Neural crest cell (in vitro differentiated cells): ENCODE measurements at places on chromosomes 4 and X. TPM values are rescaled to one million over a fixed set of nuclear protein-coding genes. Genes with fewer than 3 reads are reported as not detected.

DNA sequence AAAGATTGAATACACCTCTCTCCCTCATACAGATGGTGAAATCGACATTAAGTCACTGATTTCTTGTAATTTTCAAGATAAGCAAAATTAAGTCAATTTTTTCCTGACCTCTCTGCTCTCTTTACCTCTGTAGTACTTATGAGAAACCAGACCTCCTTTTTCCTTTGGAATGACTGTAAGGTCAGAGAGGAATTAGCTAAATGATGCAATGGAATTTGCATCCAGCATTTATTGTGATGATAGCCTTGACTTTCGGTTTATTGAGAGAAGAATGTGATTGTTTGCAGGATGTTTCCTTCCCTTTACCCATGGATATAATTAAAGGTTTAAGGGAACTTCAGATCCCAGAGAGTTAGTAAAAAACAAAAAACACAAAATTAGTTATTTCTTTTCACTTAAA is 22.4 kb downstream of the STK26 start:
- DNase-seq: no peak

- DNase-seq: no peak
Measured at GRCh38 chrX:49067285-49068120, 6.3 kb downstream of the PRAF2 start.

DNA sequence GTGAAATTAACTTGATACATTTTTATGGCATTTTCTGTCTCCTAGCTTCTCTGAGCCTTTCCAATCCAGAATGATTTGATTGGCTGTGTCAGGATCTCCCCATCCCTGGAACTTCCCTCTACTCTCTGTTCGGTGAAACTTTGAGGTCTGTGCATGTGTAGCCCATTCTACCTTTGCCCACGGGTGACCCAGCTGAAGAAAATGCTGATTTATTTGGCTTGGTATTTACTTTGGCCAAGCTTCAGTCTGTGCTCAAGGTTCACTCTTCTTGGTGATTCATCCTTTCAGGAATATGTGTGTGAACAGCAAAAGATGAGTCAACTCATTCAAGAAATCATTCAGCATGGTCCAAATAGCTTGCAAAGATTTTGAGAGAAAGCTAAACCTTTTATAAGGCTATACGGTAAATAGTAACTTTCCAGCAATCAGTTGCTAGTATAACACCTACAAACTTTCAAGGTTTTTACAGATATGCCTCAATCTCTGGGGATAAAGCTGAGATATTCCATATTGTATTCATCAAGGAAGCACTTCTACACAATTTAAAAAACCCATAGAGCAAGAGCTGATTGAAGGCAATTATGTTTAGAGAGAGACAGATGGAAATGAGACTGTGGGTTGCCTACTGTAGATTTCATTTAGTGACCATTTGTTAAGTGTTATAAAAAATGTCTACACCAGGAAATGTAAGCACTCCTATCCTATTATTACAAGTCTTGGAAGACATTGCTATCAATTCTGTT is 233.9 kb upstream of the CXXC4 start:
- no peak for DNase-seq

DNA sequence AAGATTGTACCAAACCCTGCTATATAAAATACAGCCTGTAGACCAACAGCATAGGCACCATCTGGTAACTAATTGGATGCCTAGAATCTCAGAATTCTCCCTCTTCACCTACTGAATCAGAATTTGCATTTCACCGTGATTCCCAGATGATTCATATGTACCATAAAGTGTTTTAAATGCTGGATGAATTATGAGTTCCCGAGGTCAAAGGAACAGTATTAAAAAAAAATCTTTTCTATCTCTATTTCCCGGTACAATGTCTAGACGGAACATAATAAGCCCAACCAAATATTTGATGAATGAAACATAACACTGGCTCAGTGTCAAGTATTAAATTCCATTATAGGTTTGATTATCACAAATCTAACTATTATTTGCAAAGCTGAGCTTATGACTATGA is 280.0 kb downstream of the ANKRD50 start:
- DNase-seq: no peak

DNA sequence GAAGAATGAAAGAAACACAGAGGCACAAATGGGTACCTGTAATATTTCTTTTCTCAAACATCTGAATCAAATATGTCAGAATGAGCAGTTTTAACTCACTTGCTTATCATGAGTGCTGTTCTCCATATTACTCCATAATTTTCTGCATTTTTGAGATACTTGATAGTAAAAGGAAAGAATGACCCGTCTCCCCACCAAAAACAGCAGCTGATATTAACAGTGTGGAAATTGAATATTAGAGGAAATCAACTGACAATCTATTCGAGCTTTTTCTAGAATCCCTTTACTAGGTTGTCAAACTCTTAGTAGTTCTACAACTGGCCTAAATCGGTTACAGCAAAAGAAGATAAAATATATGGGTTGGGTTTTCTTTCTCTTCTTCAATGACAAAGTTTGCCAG is 49.9 kb upstream of the HELT start:
- no peak for DNase-seq

LDB2 gene
- 9.6 and 12.7 TPM in 2 replicates for total RNA-seq

GRCh38 chr4:3526456-3526855 is 5.8 kb downstream of the LRPAP1 start:
- no peak for DNase-seq

PITX2 gene
- total RNA-seq: 0.58 and 0.77 TPM in 2 replicates

HMX1 gene
- total RNA-seq: 0.91 and 1.1 TPM in 2 replicates

DNA sequence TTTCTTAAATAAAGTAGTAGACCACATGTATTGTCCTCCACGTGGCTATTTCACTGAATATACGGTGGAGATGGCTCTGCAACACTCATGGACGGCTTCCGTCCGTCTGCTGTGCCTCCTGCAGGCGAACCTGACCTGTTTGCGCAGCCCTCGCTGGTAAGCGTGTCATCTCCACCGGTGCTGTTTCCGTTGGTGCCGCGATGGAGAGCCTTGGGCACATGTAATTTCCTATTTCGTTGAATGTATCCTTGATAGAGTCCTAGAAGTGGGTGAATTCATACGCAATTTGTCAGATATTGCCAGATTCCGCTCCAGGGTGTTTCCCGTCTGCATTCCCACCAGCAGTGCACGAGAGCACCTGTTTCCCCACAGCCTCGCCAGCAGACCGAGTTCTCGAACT is 48.5 kb downstream of the HTT-AS start:
- no peak for DNase-seq

PDZD4 gene
- total RNA-seq: 48.8 and 52.5 TPM in 2 replicates

- no peak for DNase-seq
Measured at GRCh38 chrX:132187451-132187850, 31.8 kb downstream of the RAP2C start.

DNA sequence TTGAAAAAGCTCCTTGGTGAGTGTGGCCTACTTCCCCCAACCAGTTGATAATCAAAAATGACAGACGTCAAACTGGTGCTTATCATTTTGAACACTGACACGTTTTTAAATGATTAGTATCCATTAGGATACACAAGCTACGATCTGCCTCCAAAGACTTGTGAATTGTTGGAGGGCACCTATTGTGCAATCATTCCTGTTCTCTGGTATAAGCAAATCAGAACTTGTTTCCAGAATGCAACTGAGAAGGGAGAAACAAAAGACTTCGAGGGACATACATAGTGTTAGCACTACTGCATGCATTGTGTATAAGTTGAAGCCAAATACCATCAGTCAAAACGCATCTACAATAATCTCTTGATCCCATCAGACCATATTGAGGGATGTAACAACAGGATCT is 11.6 kb downstream of the NPY2R start:
- no peak for DNase-seq

DNA sequence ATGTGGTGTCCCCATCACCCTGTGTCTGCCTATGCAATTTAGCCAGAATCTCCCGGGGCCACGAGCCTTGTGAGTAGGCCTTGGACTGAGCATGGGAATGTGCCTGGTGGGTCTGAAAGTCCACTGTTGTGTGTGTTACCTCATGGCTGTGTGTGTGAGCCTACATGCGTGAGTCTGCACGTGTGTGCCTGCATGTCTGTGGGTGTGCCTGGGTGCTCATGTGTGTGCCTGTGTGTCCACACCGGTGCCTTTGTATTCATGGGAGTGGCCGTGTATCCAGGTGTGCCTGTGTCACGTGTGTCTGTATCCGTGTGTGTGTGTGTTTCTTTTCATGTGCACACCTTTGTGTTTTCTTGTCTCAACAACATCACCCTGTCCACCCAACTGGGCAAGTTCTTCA is 14.2 kb downstream of the ATP5ME start:
- DNase-seq: no peak

- DNase-seq: peak; percentile 94
Measured at GRCh38 chr4:39044364-39044955, 12.3 kb upstream of the TMEM156 start.

BTK gene
- total RNA-seq: 0.64 TPM in 1 of 2 replicates, not detected in the other

GRCh38 chr4:14837860-14838259 is 164.4 kb upstream of the CPEB2 start:
- no peak for DNase-seq

- DNase-seq: no peak
Measured at GRCh38 chrX:153922932-153923857, 2.9 kb downstream of the ARHGAP4 start.

- DNase-seq: no peak
Measured at GRCh38 chr4:162422312-162422711, 258.5 kb upstream of the FSTL5 start.

GRCh38 chrX:42219231-42219630 is 295.9 kb upstream of the CASK start:
- no peak for DNase-seq

COL4A6 gene
- 21.5 and 22.6 TPM in 2 replicates for total RNA-seq

DNA sequence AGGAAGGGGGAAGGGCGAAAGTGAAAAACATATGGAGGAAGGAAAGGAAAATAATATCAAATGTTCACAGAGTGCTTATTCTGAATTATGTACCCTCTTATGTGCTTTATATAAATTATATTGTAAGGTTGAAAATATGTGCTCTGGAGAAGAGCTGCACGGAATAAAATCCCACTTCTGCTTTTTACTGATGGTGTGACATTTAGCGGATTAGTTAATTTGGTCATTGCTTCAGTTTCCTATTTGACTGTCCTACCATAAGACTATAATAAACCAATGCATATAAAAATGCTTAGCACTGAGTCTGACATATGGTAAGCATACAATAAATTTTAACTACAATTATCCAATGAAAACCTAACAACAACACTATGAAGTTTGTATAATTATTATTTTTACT is 86.2 kb downstream of the NPFFR2 start:
- no peak for DNase-seq

RAB33A gene
- 16.7 and 18.5 TPM in 2 replicates for total RNA-seq

- no peak for DNase-seq
Measured at GRCh38 chr4:75995727-75996126, 5.0 kb upstream of the SDAD1 start.

- DNase-seq: no peak
Measured at GRCh38 chrX:110208092-110208491, 109.8 kb downstream of the AMMECR1 start.

RHOXF2B gene
- total RNA-seq: not detected in 2 replicates

GRCh38 chr4:123284168-123284567 is 112.4 kb upstream of the SPRY1 start:
- no peak for DNase-seq

TMEM255A gene
- total RNA-seq: 0.70 and 0.91 TPM in 2 replicates
